ENCODE measurements at places on chromosomes 1 and 21. TPM values are rescaled to one million over a fixed set of nuclear protein-coding genes. Genes with fewer than 3 reads are reported as not detected.

GRCh38 chr1:20717452-20718342, at the start of gene KIF17:
Gene KIF17 (minus strand): TSS chr1:20718007. CDS start chr1:20717706, 301 bp downstream.
- H3K36me3 ChIP-seq = no peaks in the 10 kb centered on the region
- DNase-seq = peak; percentile 78
- peaks cover 20% of the 10 kb centered on the region for H3K27me3 ChIP-seq
- H3K4me1 ChIP-seq = peaks cover 14% of the 10 kb centered on the region
- no peak within 1 kb of the TSS for H3K27ac ChIP-seq

The TTC22 gene
- 59.7 TPM for total RNA-seq

The PRKCZ gene
- 31.5 TPM for total RNA-seq

DNA sequence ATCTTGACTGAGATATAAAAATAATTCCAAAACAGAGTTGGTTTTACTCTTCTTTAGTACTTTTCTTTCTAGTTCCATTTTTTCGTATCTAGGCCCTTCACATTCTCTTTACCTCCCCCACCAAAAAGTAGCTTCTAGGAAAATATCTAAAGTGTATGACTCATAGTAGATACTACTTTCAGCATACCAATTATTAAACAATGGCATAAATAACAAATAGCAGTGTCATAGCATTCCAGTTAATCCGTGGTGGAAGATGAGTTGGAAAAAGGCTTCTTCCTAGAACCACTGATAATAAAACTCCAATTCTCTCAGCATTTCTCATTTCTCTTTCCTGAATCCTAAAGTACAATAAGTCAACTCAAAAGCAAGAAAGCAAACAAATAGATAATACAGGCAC, 859.0 kb upstream of the B3GALT2 start:
- no peaks in the 10 kb centered on the region for H3K4me1 ChIP-seq
- no peak overlapping the region for H3K4me3 ChIP-seq
- H3K36me3 ChIP-seq = no peaks in the 10 kb centered on the region
- DNase-seq = no peak
- H3K27me3 ChIP-seq = no peaks in the 10 kb centered on the region
- no peak overlapping the region for H3K27ac ChIP-seq

GRCh38 chr1:215418876-215419447, 148.1 kb upstream of the KCTD3 start:
- H3K4me3 ChIP-seq = no peak overlapping the region
- H3K36me3 ChIP-seq = no peaks in the 10 kb centered on the region
- H3K27ac ChIP-seq = no peak overlapping the region
- no peaks in the 10 kb centered on the region for H3K27me3 ChIP-seq
- no peak for DNase-seq

- no peaks in the 10 kb centered on the region for H3K36me3 ChIP-seq
- no peak for DNase-seq
- no peak overlapping the region for H3K4me3 ChIP-seq
- peaks cover 5% of the 10 kb centered on the region for H3K4me1 ChIP-seq
- no peaks in the 10 kb centered on the region for H3K27me3 ChIP-seq
Observed at GRCh38 chr1:243525085-243525487, 269.2 kb downstream of the SDCCAG8 start.

DNA sequence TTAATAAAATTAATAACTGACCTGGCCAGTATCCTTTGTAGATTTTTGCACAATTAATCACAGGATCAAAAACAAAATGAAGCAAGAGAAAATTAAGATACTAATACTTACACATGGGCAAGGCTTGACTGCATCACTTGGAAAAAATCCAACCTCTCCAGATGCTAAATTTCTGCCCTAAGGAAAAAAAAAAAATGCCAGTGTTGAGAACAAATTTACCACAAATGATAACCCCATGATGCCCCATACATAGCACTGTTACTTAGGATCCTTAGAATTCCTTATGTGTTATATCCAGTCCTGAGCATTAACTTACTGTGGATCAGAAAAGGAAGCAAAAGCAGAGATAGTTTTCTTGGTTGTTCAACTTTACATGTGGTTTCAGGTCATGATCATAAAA, 347.5 kb downstream of the VAV3 start:
- H3K4me3 ChIP-seq = no peak overlapping the region
- H3K27me3 ChIP-seq = no peaks in the 10 kb centered on the region
- no peak overlapping the region for H3K27ac ChIP-seq
- no peak for DNase-seq
- no peaks in the 10 kb centered on the region for H3K4me1 ChIP-seq

The ADGRB2 gene
- 6.0 TPM for total RNA-seq

GRCh38 chr1:230427981-230428380, 1.8 kb upstream of the PGBD5 start:
- peaks cover 19% of the 10 kb centered on the region for H3K4me1 ChIP-seq
- DNase-seq = no peak
- H3K27me3 ChIP-seq = peaks cover 50% of the 10 kb centered on the region
- H3K36me3 ChIP-seq = no peaks in the 10 kb centered on the region
- no peak overlapping the region for H3K4me3 ChIP-seq

GRCh38 chr1:50620680-50621329, 197.6 kb upstream of the DMRTA2 start:
- no peaks in the 10 kb centered on the region for H3K36me3 ChIP-seq
- H3K27ac ChIP-seq = no peak overlapping the region
- H3K4me1 ChIP-seq = no peaks in the 10 kb centered on the region
- no peaks in the 10 kb centered on the region for H3K27me3 ChIP-seq
- DNase-seq = no peak
- H3K4me3 ChIP-seq = no peak overlapping the region

GRCh38 chr1:94514095-94514727, 27.3 kb downstream of the F3 start:
- no peaks in the 10 kb centered on the region for H3K36me3 ChIP-seq
- no peak overlapping the region for H3K27ac ChIP-seq
- no peaks in the 10 kb centered on the region for H3K4me1 ChIP-seq
- no peak for DNase-seq
- H3K27me3 ChIP-seq = no peaks in the 10 kb centered on the region

DNA sequence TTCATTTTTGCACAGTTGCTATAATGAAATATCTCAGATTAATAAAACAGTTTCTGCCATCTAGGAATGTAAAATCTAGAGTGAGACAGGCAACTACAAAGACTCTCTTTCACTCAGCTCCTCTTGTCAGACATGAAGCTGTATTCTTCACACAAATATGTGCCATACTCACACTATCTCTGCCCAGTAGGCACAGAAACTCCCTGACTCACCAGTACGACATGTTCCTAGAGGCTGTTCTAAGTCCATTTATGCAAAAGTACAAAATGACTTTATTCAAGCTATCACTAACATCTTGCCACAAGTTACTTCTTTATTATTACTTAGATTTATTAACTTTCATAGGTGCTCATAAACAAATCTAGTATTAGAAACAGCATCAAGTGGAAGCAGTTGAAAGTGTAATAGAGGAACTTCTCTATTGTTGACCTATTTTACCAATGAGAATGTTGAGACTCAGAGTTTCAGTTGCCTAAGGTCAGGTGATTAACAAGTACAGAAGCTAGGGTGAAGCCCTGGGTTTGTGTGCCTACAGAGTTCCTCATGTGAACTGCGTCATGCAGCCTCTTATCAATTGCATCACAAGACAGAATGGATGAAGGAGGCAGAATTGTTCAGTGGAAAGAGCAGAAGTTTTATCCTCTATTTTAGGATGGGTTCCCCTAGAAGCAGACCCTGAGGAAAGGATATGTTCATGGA, 98.9 kb downstream of the RGS2 start:
- H3K4me1 ChIP-seq = peaks cover 15% of the 10 kb centered on the region
- H3K4me3 ChIP-seq = no peak overlapping the region
- H3K27me3 ChIP-seq = no peaks in the 10 kb centered on the region

DNA sequence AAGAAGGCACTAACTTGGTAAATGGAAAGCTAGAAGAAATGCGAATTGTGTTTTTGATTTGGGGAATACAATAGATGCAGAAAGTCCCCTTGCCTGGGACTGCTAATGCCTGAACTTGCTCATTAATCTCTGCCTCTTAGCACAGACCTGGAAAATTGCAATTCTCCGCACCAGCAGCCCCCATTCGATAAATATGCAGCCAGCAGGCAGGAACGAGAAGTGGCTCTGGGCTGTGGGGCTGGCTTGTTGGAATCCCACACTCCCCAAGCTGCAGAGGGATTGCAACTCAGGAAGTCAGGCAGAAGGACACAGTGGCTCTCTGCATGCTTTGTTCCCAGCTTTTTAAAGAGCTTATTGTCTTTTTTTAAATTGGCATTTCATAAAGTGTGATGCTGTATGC, 51.3 kb downstream of the PCP4 start:
- H3K4me1 ChIP-seq = no peaks in the 10 kb centered on the region
- H3K27me3 ChIP-seq = no peaks in the 10 kb centered on the region
- no peak overlapping the region for H3K4me3 ChIP-seq
- H3K36me3 ChIP-seq = no peaks in the 10 kb centered on the region
- no peak overlapping the region for H3K27ac ChIP-seq

GRCh38 chr1:199167460-199167859, 528.6 kb downstream of the PTPRC start:
- no peaks in the 10 kb centered on the region for H3K4me1 ChIP-seq
- no peaks in the 10 kb centered on the region for H3K36me3 ChIP-seq
- H3K27ac ChIP-seq = no peak overlapping the region
- no peak overlapping the region for H3K4me3 ChIP-seq

The ASCL5 gene
- not detected for total RNA-seq

GRCh38 chr1:96715482-96715881, 6.1 kb upstream of the PTBP2 start:
- H3K27ac ChIP-seq = no peak overlapping the region
- no peaks in the 10 kb centered on the region for H3K36me3 ChIP-seq
- H3K4me3 ChIP-seq = no peak overlapping the region
- DNase-seq = no peak
- H3K4me1 ChIP-seq = no peaks in the 10 kb centered on the region
- H3K27me3 ChIP-seq = no peaks in the 10 kb centered on the region

DNA sequence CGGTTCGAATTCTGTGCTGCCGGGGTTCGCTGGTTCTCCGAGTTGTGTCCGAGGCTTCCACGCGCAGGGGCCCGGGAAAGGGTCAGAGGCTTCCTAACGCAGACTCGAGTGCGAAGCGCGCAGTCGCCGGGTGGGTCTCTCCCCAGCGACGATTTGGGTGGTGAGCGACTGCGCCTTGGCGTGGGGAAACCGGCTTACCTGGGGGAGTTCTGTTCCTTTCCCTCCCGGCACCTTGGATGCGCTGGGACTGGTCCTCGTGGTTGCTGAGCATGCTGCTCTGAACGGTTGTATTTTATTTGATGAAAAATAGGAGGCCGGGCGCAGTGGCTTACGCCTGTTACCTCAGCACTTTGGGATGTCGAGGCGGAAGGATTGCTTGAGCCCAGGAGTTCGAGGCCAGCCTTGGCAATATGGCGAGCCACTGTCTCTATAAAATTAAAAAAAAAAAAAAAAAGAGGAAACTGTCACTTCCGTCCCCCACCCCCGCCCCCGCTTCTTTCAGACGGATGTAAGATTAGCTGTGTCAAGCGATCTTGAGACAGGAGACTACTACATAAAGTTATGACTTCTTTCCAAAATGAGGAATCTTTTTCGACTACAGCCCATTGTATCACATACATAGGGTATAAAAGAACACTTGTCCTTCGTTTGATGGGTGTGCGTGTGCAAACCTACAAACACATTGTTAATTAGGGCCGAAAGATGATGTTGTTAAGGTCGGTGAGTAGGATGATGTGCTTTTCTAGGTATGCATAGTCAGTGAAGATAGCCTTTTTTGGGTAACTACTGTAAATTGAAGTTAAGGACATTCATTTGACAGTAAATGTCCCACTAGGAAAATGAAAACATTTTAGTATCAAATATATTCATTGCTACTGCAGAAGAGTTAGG, at the start of gene CCDC18:
Gene CCDC18, plus strand, starts transcription at position 2 of the 891 bp plus-strand sequence. CDS start 2,638 bp downstream, outside the sequence.
- no peak for DNase-seq
- no peaks in the 10 kb centered on the region for H3K27me3 ChIP-seq
- peak within 1 kb of the TSS; percentile 96 for H3K27ac ChIP-seq
- H3K4me3 ChIP-seq = peak within 1 kb of the TSS; percentile 65
- H3K4me1 ChIP-seq = peaks cover 32% of the 10 kb centered on the region

The CCDC30 gene
- 2.7 TPM for total RNA-seq

GRCh38 chr1:10472220-10473144, at the start of gene DFFA:
Gene DFFA (minus strand): TSS chr1:10472529. CDS start chr1:10472458, 71 bp downstream.
- H3K27me3 ChIP-seq = no peaks in the 10 kb centered on the region
- peak within 1 kb of the TSS; percentile 83 for H3K4me3 ChIP-seq
- H3K36me3 ChIP-seq = peaks cover 17% of the 10 kb centered on the region
- DNase-seq = peak; percentile 95

The LRRC47 gene
- total RNA-seq = 53.0 TPM

DNA sequence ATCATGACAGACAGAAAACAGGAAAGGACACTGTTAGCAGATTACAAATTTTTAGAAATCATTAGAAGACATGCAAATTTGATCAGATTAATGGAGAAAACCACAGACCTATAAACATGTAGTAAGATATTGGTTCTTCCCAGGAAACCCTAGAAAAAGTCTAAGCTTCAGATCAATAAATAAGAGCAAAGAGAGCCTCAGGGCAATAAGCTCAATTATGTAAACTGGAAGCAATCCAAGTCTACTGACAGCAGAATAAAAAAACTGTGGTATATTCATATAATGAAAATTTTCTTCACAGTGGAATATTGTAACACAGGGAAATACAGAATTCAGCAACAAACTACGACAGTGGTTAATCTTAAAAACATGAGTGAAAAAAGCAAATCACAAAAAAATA, 36.3 kb downstream of the NRDC start:
- H3K4me3 ChIP-seq = no peak overlapping the region
- peaks cover 16% of the 10 kb centered on the region for H3K36me3 ChIP-seq
- no peaks in the 10 kb centered on the region for H3K27me3 ChIP-seq
- H3K4me1 ChIP-seq = peaks cover 4% of the 10 kb centered on the region

- no peaks in the 10 kb centered on the region for H3K4me1 ChIP-seq
- H3K27me3 ChIP-seq = no peaks in the 10 kb centered on the region
- H3K4me3 ChIP-seq = no peak overlapping the region
- no peak for DNase-seq
- no peak overlapping the region for H3K27ac ChIP-seq
Observed at GRCh38 chr21:24294171-24294570, 1313.1 kb downstream of the MRPL39 start.

DNA sequence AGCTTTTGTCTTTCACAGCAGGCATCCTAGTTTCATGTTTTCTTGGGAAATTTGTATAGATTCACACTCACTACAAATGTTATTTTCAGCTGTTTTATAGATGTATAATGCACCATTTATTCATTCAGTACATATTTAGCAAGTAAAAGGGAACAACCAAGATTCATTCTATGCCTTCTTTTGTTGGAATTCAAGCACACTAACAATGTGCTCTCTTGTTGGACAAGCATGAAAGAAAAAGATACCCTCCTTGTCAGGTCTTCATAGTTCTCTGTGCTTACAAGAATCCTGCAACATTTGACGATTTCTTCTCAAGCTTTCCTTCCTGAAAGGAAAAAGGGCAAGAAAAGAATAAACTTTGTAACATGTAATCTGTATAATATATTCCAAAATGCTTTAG, 456.0 kb downstream of the USP25 start:
- no peak for DNase-seq
- no peaks in the 10 kb centered on the region for H3K36me3 ChIP-seq
- H3K4me3 ChIP-seq = no peak overlapping the region
- H3K4me1 ChIP-seq = no peaks in the 10 kb centered on the region
- H3K27ac ChIP-seq = no peak overlapping the region

GRCh38 chr21:36053715-36054062, 6.6 kb downstream of the SETD4 start:
- peaks cover 71% of the 10 kb centered on the region for H3K36me3 ChIP-seq
- H3K27ac ChIP-seq = peak overlapping the region; percentile 51
- no peaks in the 10 kb centered on the region for H3K27me3 ChIP-seq
- DNase-seq = no peak

The OR2L3 gene
- total RNA-seq = not detected

GRCh38 chr1:31072304-31072746, 6.8 kb upstream of the PUM1 start:
- no peak overlapping the region for H3K4me3 ChIP-seq
- no peak for DNase-seq
- H3K27ac ChIP-seq = no peak overlapping the region
- no peaks in the 10 kb centered on the region for H3K36me3 ChIP-seq
- H3K27me3 ChIP-seq = no peaks in the 10 kb centered on the region
